ENCODE measurements at places on chromosomes 4 and X.

GRCh38 chr4:149112109-149112508 is 669.9 kb upstream of the NR3C2 start:
- DNase-seq: no peak

- no peak for DNase-seq
Observed at GRCh38 chrX:57313583-57314215, 27.2 kb downstream of the FAAH2 start.

- DNase-seq: no peak
Observed at GRCh38 chrX:107563824-107564223, 64.5 kb upstream of the PRPS1 start.

DNA sequence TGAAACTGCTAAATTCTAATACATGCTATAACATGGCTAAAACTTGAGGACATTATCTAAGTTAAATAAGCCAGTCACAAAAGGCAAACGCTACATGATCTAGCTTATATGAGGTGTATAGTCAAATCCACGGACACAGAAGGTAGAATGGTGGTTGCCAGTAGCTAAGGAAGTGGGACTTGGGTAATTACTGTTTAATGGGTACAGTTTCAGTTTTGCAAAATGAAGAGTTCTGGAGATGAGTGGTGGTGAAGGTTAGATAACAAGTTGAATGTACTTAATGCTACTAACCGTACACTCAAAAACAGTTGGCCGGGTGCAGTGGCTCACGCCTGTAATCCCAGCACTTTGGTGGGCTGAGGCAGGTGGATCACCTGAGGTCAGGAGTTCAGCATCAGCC is 644.5 kb upstream of the DIPK2B start:
- no peak for DNase-seq

DNA sequence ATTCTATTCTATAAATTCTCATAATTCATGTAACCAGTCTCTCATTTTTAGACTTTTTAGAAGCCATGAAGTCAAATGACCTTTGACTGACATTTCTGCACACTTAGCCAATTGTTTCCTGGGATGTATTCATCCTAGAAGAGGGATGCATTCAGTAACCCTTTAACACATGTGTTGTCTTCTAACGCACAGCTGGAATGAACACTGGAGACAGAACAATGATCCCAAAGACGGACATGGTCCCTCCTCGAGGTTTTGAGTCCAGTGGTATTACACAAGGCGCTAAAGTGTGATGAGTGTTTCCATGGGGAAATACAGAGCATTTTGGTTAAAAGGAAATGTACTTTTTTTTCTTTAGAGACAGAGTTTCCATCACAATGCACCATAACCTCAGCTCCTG is 39.8 kb upstream of the CLDN24 start:
- DNase-seq: no peak

GRCh38 chr4:14532436-14532835 is 469.8 kb upstream of the CPEB2 start:
- no peak for DNase-seq

DNA sequence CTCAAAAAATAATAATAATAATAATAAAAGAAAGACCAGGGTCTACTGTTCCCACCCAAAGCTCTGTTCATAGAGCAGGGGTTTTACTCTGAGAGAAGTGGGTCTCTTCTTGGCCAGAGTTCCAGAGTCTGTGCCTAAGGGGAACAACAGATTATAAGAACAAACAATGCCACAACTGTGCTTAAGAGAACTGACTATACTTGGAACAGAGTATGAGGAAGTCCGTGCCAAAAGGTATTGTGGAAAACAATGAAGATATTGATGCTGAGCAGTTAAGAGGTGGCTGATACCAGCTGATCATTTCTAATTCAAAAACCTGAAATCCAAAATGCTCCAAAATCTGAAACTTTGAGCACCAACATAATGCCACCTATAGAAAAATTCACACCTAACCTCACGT is 229.6 kb downstream of the FBXO8 start:
- DNase-seq: no peak

DNA sequence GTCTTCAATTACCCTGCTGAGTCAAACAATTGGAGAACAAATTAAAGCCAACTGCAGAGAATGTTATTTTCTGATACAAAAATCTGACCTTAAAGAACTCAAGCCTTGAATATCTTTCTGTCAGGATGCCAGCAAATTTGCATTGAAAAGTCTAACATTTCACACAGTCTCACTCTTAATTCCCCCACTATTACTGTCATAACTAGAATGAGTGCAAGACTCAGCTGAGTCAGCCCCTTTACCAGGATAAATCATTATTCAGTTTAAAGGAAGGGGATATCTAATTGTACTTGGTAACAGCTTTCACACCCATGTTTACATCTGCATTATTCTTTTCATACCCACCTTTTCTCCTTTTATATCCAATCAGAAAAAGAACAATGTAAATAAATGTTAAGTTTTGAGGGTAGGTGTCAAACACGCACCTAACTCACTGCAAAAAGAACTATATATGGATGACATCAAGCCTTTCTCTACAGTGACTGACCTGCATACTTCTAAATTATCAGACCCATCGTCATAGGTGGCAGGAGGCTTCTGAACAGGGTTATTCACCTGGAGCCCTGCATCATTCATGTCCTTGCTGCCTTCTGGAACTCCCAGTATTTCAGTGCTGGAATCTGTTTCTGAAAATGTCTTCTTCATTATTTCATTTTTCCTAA is 117.4 kb downstream of the TMA16 start:
- no peak for DNase-seq

GRCh38 chrX:24293412-24293811 is 20.5 kb downstream of the SUPT20HL2 start:
- DNase-seq: no peak

DNA sequence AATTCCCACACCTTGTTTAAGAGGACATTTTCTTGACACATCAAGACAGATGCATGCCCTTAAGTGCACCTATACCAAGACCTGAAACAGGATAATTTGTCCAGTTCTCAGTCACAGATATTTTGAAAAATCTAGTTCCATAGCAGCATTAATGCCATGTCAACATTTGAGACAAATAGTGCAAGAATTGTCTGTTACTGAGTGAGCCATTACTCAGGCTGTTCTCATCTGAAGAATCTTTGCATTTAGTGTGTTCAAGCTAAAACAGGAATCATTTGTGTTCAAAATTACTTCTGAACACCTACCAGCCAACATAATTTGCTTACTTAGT is 354.9 kb downstream of the KCNIP4 start:
- DNase-seq: no peak

Data from SK-N-DZ (cell line).